CD14-positive monocyte (primary cell): ENCODE measurements at places on chromosomes 3 and 15.

DNA sequence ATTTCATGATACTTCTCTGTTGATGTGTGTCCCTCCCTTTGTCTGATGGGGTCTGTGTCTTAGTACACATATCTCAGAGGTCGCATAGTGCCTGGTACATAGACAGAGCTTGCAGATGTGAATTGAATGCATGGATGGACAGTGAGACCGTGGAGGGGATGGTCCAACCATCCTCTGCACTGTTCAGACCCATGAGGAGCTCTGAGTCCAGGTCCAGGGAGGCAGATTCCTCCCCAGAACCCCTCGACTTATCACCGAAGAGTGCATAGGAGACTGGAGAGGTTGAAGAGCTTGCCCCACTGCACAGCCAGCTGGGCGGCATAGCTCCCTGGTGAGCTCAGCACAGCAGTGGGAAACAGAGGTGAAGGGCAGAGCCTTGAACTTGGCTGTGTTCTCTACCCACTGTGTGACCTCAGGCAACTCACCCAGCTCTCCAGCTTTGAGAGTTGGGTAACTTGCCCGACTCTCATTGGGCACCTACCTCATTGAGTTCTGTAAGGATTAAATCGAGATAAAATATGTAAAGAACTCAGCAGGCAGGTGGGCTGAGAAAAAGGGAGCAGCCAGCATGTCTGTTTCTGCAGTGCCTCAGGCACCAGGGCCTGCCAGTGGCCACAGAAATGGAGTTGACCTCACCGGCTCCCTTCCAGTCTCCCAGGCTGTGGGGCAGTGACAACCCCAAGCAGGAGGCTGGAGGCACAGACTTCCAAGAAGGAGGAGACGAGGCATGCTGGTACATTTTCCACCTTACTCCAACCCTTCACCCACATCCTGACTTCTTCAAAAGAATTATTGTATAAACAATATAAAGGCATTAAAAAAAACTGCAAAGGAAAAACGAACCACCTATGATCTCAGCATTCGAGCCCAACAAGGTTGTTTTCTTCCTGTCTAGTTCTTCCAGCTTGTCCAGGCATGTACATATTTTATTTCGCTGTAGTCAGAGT is 54.1 kb upstream of the TFRC start:
- DNase-seq = no peak

DNA sequence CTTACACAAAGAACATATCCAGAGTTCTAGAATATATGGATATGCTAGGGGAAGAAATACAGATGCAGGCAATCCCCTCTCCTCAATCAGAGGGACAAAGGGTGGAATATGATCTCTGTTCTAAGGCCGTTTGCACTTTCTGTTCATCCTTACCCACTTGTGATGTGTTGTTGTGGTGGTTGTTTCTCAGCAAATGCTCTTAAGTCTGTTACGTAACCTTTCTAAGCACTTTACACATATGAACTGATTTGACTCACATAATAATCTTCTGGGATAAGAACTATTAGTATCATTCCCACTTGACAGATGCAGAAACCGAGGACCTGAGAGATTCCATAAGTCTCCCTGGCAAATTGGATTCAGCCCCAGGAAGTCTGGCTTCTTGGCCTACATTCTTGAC is 40.5 kb downstream of the NGRN start:
- DNase-seq = no peak

DNA sequence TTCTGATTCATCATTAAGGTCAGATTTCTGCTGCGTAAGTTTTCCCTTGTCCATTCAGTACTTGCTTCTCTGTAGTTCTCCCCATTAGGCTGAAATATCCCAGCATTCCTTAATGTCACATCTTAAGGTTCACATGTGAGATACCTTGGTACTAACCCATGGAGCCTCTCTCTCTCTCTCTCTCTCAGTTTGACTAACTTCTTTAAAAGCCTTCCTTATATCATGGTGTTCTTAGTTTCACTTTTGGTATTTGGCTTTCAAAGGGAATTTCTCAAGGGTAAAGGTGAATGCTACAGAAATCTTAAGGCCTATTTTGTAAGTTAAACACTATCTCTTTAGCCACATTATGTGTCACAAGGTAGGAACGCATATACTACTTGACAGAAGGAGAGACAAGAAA is 427.3 kb upstream of the ZNF717 start:
- DNase-seq = no peak

- no peak for DNase-seq
Measured at GRCh38 chr3:197539651-197540051, 16.1 kb downstream of the BDH1 start.

DNA sequence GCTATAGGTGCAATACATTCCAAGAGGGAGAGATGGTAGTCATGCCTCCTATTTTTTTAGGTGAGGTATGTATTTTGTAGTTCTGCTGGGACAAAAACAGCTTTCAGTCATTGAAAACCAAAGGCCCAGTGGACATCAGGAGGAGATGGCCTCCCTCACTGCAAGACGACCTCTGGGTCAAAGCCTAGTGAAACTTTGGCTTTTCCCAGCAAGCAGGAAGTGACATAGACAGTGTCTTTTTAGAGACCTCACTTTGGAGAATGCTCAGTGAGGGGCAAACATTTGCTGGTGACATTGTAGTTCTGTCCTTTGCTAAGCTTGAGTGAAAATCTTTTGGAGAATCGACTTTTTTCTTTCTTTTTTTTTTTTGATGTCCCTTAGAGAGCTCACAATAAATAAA is 27.3 kb downstream of the LIPC start:
- DNase-seq = peak; percentile 85

- DNase-seq = no peak
Measured at GRCh38 chr15:84919106-84919667, 34.7 kb downstream of the SLC28A1 start.

- no peak for DNase-seq
Measured at GRCh38 chr15:89346516-89347231, 12.1 kb upstream of the POLG start.

DNA sequence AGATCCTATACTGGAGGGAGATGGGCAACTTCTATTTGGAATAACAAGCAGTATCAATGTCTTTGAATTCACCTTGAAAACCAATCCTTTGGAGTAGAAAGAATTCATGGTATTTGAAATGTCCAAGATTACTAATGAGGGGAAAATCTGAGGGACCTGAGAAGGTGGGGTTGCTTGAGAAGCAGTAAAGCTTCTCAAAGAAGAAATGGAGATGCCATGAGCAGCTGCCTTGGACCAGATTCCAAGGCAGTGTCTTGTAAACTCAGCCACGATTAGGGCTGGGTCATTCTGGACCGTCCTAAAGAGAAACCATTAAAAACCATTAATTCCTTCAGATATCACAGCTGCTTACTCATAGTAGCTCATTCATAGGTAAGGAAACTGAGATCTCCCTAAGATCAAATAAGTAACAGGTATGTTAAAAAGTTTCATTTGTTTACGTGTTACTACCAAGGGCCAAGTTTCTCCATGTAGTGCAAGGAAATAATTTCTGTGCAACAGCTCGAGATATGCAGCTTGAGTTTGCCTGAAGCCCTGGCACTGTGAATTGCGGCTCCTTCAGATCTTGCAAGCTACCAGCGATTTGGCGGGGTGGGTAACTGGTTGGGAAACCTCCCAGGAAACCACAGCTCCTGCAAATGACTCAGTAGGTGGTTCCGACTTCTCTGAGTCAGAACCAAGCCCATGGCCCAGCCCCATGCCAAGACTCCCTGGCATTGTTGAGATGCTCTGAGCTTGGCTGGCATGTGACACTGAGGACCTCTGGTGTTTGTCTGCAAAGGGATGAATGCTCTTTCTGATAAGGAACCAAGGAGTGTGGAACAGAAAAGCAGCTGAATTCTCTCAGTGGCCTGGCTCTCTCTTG is 296.8 kb downstream of the RORA start:
- DNase-seq = peak; percentile 1

GRCh38 chr15:51774916-51775315 is 23.5 kb downstream of the TMOD2 start:
- DNase-seq = no peak

DNA sequence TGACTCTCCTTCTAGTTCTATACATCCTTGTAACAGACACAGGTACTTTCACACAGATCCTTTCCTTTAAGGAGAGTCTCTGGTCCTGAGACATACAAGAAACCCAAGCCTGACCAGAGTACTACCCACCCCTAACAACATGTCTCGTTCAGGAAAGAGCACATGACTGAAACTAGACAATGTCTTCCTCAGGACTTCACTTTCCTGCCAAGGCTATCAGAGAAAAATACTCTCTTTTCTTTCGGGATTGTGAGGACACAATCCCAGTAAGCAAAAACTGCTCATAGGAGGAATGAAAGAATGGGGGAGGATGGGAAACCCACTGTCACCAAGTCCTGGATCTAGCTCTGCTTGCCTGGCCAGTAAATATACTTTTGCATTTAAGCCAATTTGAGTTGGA is 11.5 kb upstream of the ANKRD28 start:
- DNase-seq = no peak

DNA sequence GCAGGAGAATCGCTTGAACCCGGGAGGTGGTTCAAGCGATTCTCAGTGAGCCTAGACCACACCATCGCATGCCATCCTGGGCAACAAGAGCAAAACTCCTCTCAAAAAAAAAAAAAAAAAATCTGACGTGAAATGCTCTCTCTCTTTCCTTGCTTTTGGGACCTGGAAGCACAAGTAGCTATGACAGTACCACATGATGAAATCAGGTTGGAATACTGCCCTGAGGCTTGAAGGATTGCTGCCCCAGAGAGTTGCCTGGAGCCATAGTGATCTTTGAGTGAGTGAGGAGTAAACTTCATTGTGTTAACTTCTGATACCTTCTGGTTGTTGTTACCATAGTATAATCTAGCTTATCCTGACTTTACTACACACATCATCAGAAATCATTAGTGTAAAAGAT is 23.3 kb downstream of the AKAP13 start:
- DNase-seq = no peak

DNA sequence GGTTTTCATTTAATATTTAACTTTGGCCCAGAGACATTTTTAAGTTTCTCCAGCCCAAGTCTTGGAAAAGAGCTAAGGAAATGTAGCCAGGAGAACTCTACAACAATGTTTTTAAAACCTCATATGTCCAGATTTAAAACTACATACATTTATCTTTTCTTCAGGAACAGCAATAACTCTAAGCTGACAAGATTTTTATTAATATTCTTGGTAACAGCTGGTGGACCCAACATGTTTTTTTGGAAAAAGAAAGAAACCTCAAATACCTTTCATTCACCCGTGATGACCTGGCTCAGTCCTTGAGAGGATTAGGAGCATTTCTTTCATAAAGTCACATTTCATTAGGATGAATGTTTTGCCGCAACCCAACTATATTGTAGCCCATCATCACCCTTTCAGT is 50.4 kb upstream of the CMSS1 start:
- no peak for DNase-seq

DNA sequence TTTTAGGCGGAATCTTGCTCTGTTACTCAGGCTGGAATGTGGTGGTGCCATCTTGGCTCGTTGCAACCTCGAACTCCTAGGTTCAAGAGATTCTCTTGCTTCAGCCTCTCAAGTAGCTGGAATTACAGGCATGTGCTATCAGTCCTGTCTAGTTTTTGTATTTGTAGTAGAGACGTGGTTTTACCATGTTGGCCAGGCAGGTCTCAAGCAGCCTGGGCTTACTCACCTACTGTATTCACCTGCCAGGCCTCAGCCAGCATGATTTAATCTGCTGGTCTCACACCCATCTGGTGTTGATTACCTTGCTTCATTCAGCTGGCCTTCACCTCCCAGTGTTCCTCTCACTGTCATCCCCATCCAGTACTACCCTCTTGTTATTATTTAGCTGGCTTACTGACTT is 102.0 kb downstream of the IL12A start:
- no peak for DNase-seq

DNA sequence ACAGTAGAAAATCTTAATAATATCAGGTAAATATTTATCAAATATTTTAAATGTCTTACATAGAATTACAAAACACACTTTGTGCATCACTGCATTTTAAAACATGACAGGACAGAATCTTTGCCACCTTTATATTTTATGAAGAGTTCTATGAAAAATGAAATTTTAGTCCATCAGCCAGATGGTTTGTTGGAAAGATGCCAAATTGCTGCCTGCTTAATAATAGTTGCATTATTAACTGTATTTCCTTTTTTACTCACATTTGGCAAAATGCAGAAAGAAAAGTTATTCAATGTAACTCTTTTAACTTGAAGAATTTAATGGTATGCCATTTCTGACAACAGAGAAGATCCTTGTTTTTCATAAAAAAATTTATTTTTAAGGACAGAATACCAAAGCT is 1271.6 kb downstream of the NSUN3 start:
- DNase-seq = no peak

GRCh38 chr3:37194533-37194932 is 20.2 kb upstream of the LRRFIP2 start:
- no peak for DNase-seq

DNA sequence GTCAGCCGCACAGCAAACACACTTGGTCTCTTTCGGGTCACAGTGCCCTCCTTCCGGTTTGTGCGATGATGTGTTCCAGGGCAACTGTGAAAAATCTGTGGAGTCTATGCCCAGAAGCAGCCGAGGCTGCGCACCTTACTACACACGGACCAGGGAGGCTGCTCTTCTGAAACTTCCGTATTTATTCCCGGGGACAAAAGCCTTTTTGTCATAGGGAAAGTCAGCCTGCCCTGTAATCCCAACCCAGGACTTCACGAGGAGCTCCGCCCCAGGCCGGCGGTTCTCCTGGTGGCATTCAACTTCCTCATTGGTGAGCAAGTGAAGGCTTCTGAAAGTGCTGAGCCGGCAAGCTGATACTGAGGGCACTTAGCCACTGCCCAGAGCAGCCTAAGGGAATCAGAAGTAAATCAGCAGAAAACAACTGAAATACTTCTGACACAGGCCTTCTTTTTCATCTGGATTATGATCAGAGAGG is 126.5 kb downstream of the FMN1 start:
- DNase-seq = peak; percentile 60

DNA sequence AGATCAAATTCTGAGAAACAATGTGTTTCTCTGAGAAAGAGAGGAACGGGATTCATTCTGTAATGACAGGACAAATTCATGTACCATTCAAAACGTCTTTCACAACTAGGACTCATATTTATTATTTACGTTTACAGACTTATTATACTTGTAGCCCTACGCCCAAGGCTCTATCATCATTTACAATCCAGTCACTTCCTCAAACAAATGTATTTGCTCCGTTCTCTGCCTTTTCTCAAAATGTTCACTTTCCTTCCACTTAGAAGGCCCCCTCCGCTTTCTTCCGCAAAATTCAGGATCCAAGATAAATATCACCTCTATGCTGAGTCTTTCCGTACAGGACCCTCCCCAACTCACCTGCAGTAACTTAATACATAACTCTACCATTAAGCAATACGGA is 745 bp downstream of the RSL24D1 start:
- peak; percentile 55 for DNase-seq

GRCh38 chr15:74036271-74037170 is 42.0 kb downstream of the PML start:
- no peak for DNase-seq

GRCh38 chr3:135382188-135382587 is 583.3 kb upstream of the PPP2R3A start:
- DNase-seq = no peak

- DNase-seq = no peak
Measured at GRCh38 chr15:75223688-75224087, 22.0 kb downstream of the C15orf39 start.

- DNase-seq = no peak
Measured at GRCh38 chr15:25981114-25981513, 118.0 kb upstream of the ATP10A start.

- peak; percentile 60 for DNase-seq
Measured at GRCh38 chr15:38438031-38438986, 15.6 kb upstream of the FAM98B start.
